Daoy (cell line): ENCODE measurements at places on chromosomes 5 and 9. TPM values are rescaled to one million over a fixed set of nuclear protein-coding genes. Genes with fewer than 3 reads are reported as not detected.

The PRLR gene
- 0.29 and 1.2 TPM in 2 replicates for total RNA-seq

DNA sequence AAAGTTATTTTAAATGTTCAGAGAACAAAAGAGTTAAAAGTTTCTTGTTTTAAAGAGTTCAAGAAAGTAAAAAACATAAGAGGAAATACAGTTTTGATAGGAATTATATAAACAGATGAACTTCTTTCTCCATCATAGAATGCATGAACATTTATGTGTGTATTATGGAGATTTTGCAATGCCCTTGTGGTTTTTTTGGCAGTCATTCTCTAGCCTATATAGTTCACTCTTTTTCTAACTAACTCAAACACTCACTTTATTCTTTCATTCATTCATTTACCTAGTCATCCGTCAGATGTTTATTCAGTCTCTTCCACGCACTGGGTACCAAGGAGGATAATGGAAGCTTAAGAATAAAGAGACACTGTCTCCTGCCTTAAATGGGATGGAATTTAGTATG, 195.9 kb upstream of the VLDLR start:
- DNase-seq: no peak

DNA sequence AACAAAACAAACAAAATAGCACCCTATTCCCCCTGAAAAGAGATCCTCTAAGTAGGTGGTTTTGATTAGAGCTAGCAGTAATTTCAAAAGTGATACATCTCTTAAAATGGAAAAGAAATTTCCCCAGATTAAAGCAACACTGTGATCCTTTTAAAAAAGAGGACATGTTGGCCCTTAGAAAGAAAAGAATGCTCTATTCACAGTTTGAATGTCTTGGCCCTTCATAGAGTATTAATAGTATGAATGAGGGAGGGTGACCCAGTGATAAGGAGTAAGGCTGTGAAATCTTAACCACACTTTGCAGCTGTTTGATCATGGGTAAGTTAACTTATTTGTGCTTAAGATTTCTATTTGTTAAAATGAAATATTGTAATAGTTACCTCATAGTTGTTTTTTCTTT, 467.7 kb upstream of the MEF2C start:
- no peak for DNase-seq

- DNase-seq: no peak
Observed at GRCh38 chr5:172533058-172533398, 78.7 kb upstream of the SH3PXD2B start.

- no peak for DNase-seq
Observed at GRCh38 chr5:141598391-141599345, 20.1 kb downstream of the DIAPH1 start.

DNA sequence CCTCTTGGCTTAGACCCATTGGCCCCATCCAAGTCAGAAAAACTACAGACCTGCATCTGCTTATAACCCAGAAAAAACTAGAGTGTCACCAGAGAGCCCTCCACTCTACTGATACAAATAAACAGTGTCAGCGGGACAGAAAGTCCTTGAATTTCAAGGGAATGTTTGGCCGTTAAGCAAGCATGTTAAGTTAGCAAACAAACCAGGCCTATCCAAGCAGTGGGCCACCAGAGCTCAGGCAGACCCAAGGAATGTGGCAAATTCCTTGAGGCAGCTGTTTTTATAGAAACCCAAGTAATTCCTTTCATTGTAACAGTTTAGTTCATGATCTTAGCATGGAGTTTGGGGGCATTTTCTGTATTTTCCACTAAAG, 70.9 kb downstream of the PRLR start:
- DNase-seq: no peak

- peak; percentile 64 for DNase-seq
Observed at GRCh38 chr5:13664377-13664776, 280.1 kb downstream of the DNAH5 start.

DNA sequence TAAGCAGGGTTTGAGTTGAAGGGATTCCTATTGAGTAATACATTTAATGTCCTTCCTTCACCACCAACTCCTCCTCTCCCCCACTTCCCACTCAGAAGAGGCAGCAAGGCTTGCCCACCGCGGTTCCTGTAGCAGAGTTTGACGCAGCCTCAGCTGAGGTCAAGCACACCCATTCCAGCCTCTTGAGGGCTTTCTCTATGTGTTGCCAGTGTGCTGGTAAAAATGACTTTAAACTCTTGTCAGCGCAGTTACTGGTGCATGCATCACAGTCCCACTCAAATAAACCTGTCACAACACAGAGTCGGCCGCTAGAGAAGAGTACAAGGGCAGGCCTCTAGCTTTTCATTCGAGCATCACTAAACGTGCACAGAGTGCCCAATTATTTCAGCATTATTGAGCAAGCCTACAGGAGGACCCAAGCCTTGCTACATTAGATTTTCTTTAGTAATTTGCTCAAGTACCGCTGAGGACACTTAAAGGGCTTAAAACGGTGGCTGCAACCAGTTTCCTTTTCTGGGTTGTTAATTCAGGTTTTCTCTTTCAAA, 79.6 kb downstream of the TLE4 start:
- DNase-seq: no peak

GRCh38 chr5:177445052-177445916, 1.3 kb upstream of the PRR7 start:
- DNase-seq: no peak
